ENCODE measurements at places on chromosomes 6 and 20.

DNA sequence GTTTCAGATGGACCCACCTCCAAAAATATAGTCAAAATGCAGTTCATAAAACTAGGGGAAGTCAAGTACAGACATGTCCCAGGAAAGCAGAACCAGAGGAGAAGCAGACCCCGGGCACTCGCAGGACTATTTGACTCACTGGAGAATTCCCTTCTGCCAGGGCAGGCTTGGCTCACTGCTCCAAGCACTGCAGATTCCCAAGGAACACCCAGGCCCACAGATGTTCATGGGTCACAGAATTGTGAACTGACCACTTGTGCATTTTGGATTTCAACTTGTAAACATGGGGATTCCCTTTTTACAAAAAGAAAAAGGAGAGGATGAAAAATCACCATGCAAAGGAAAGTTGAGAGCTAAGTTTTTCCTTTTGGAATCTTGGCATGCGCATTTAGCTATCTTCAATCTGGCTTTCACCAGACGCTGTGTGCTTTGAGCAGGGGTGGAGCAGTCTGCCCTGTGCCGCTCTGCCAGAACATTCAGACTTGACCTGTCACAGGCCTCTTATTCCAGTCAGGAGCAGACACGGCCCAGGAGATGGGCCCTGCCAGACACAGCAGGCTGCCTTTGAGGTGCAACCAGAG, 237.5 kb upstream of the TAB2 start:
- no peak for DNase-seq

GRCh38 chr20:11013801-11014200, 340.0 kb upstream of the JAG1 start:
- no peak for DNase-seq

GRCh38 chr6:4093288-4093687, 14.4 kb upstream of the FAM217A start:
- DNase-seq = no peak

GRCh38 chr20:35311409-35311808, 19.2 kb upstream of the FAM83C start:
- no peak for DNase-seq

DNA sequence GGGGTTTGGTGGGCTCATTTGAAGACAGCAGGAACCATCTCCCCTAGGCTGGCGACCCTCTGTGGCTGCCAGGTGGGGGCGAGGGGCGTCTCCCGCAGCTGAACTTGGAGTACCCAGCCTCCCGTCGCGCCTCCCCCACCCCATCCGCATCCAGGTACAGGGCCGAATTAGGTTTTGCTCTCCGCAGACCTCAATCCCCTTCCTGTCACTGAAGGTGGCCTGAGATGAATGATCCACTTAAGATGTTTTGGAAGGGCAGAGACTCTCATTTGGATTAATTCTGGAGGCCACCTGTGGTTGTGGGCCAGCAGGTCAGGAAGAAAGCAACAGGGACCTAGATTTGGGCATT, 493 bp downstream of the CD83 start:
- DNase-seq = no peak

All from dorsolateral prefrontal cortex (tissue), 122 donors.